ENCODE measurements at places on chromosomes 7 and 10. TPM values are rescaled to one million over a fixed set of nuclear protein-coding genes. Genes with fewer than 3 reads are reported as not detected.
A peak's percentile ranks its signal among the peaks of the same experiment; 100 is the strongest.

- no peak for DNase-seq
Measured at GRCh38 chr10:68047122-68047521, 28.0 kb downstream of the HERC4 start.

DNA sequence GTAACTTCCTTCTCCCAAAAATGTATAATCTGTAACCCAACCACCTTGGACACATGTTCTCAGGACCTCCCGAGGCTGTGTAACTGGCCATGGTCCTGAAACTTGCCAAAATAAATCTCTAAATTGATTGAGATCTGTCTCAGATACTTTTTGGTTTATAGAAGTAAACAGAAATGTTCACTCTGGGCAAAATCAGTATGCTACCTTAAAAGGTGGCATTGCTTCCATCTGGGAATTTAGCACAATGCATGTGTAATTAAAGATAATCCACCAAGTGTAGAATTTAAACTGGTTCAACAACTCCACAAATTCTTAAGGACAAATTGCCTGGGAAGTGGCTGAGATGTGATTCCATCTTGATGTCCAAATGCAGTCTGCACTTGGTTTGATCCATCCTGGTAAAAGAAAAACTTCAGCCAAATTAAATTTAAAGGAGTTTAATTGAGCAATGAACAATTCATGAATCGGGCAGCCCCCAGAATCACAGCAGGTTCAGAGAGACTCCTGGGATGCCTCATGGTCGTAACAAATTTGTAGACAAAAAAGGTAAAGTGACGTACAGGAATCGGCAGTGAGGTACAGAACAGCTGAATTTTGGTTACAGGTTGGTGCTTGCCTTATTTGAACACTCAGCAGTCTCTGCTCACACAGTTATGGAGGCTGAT lies 102.6 kb upstream of the PFKP start:
- DNase-seq = peak; percentile 35

DNA sequence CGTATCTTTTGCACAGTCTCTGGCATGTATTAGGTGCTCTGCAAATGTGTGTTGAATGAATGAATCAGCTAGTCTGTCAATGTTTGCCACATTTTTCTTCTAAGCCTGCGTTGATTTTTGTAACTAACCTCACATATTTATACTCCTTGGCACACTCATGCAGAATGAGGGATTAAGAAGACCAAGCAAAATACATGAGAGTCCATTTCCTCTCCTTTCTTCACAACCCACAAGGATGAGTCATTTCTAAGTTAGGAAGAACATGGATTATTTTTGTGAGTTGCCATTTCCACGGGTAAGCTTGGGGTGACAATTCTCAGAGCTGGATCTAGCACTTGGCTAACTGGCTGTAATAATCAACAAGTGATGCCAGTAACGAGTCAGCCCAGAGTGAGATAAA lies 158.8 kb downstream of the TWIST1 start:
- peak; percentile 70 for DNase-seq

TRPV5 gene
- total RNA-seq = not detected

Measured in A673 (cell line).